ENCODE measurements at places on chromosomes 7 and 10. TPM values are rescaled to one million over a fixed set of nuclear protein-coding genes. Genes with fewer than 3 reads are reported as not detected.

DNA sequence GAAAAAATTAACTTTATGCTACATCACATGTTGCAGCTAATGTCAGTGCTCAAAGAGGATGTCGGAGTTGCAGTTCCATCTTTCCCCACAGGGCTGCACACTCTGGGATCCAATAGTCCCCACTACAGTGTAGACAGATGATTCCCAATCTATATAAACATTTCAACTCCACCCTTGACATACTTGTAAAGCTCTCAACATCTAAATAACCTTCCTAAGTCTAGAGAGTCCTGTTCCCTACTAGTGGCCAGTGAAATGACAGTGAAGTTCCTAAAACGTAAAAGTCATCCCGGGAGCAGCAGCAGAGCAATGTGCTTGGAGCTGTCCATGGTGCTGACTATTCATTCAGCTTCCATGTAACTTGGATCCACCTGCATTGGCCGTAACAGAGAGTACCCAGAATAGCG, 145.1 kb downstream of the GRM8 start:
- peak; percentile 40 for DNase-seq

DNA sequence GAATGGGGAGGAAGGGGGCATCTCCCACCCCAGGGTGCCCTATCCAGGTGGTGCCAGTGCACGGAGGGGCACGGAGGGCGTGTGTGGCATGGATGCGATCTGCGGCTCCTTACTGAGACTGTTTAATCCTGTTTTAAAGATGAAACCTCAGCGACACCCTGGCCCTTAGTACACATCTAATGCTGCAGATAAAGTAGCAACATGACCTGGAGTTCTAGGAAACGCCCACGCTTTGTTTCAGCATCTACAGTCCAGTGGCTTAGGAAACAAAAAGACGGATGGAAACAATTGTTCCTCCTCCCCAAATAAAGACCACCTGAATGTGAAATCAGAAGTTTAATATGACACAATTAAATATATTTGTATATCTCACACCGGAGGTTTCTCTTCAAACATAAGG, 201.9 kb downstream of the DNAJB6 start:
- no peak for DNase-seq

- DNase-seq = no peak
Measured at GRCh38 chr7:44647981-44648714, 41.7 kb downstream of the OGDH start.

DNA sequence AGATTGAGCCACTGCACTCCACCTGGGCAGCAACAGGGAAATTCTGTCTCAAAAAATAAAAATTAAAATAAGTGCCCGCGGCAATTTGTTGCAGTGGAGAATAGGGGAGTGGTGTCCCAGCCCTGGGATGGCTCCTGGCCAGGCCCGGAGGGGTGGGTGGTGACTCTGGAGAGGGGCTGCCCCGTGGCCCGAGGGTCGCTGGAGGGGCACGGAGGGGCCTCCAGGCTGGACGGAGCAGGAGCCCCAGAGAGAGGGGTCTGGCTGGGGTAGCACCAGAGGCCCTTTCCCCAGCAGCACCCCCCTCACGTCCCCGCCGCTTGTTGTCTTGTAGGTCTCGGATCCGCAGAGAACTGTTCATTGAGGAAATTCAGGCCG, 38.6 kb upstream of the SH2B2 start:
- DNase-seq = no peak

The PNLIPRP2 gene
- not detected for total RNA-seq

All from mesothelial cell of epicardium (in vitro differentiated cells).